Stimulated activated CD4-positive, alpha-beta T cell treated with anti-CD3 and anti-CD28 coated beads, Interleukin-12 subunit alpha, Interleukin-12 subunit beta, amount 100 ng/mL, for 4 hours (primary cell): ENCODE measurements at places on chromosomes 16 and 17.
A peak's percentile ranks its signal among the peaks of the same experiment; 100 is the strongest.

DNA sequence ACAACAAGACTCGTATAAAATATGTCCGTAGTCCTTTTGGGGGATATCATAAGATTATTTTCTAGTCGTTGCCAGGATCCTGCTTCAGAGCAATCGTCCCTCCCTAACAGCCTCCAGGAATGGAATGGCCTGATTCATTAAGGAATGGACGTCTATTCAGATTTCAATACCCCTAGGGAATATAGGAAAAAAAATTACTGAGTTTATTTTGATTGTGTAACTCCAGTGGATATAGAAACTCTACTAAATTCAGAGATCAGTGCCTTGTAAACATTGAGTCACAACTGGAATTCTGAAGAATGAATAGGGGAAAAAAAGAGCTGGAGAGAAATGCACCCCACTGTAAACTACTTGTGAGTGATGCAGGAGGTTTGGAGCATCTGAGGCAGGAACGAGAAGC lies 1171.5 kb upstream of the GOT2 start:
- DNase-seq, result no peak

DNA sequence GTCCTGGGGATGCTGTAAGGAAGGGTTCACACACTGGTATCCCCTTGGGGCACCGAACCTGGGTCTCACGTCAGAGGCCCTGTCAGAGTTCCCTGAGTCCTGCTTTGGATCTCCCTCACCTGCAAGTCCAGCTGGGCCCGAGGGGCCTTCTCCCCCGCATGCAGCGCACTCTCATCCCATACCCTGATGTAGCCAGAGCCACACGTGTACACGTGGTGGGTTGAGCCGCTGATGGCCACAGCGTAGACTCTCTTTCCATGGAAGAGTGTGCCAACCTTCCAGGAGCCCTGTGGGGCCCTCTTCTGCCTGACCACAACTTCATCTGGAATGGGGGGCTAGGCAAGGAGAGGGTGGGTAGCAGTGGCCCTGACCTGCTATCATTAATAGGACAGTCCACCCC lies 9.9 kb downstream of the TLE7 start:
- DNase-seq, result no peak

DNA sequence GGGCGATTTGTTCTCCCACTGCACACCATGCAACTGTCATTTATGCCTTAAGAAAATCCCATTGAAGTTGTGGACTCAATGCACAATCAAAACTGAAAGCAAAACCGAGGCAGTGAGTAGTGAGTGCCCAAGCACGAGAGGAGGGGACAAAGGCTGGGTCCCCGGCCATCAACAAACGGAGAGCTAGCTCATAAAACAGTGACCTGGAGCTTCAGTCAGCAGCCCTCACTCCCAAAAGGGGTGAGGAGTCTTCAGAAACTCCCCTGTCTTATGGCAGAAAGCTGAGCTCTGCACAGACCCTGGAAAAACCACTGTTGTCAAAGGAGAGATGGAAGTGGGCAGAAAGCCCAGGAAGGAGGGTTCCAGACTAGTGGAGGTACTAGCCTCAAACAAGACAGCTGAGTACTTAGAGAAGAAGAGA lies 96.9 kb downstream of the ADCY9 start:
- no peak for DNase-seq

GRCh38 chr16:4612474-4612931 lies 2.2 kb downstream of the UBALD1 start:
- DNase-seq, result no peak

DNA sequence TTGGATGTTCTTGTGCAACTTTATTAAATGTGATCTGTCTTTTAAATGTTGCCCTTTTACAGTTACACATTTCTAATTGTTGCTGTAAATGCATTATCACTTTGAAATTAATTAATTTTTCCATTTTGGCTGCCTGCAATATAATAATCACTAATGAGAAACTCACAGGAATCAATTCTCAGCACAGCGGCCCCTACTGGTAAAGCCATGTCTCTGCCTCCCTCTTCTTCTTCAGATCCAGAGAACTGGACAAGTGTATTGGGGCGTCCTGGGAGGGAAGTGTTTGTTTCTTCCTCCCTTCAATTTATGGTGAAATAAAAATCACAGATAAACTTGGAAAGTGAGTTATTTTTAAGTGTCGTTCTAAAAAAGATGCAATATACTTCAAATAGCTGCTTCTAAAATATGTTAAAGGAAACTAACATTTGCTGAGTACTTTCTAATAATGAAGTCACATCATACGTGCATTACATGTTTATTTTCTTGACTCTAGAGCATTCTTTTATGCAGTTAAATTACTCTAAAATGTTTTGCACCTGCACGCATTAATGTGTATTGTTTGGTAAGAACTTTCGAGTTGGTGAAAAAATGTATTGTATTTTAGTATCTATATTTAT lies 338.0 kb downstream of the WWOX start:
- DNase-seq, result peak; percentile 25

- no peak for DNase-seq
Measured at GRCh38 chr16:84258266-84258665, 18.5 kb upstream of the KCNG4 start.

- DNase-seq, result no peak
Measured at GRCh38 chr17:8673612-8674011, 43.1 kb upstream of the MYH10 start.

GRCh38 chr16:51500306-51500705 lies 349.2 kb upstream of the SALL1 start:
- no peak for DNase-seq

- DNase-seq, result peak; percentile 15
Measured at GRCh38 chr17:27630607-27631410, at the start of gene LGALS9. LGALS9 (plus strand) TSS chr17:27631188; CDS start chr17:27631266, 78 bp downstream.

DNA sequence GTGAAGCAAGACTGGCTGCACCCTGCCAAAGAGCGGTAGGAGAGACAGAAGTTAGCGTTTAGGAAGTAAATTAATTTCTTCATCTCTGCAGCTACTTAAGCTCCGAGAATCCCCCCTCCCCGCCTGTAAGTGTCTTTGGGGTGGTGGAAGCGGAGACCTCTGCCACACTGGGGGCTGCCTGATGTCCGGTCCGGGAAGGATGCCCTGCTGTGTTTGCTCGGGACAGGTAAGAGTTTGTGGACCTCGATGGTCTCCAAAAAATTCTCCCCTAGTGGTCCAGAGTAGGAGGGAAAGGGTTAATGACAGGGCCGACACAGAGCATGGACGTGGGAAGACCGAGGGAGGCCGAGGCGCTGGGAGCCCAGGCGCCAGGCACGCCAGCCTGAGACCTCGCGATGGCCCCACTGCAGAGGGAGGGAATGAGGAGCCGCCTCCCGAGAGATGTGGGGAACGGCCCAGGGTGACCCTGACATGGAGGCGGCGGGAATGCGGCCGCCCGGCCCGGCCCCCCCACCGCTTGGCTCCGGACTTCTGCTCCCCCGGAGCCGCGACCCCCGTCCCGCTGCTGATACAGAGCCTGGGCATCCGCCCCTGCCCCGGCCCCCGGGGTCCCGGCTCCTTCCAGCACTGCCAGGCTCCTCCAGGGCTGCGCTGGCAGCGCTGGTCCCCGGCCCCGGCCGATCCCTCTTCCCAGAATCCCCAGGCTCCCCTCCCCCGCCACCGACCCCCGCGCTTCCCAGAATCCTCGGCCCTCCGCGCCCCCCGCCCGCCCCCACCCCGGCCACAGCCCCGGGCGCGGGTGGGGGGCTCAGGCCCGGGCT lies 680 bp downstream of the ZNF629 start:
- no peak for DNase-seq

GRCh38 chr17:78793415-78793814 lies 11.3 kb upstream of the CYTH1 start:
- no peak for DNase-seq

GRCh38 chr16:52568983-52569690 lies 22.2 kb upstream of the TOX3 start:
- no peak for DNase-seq

DNA sequence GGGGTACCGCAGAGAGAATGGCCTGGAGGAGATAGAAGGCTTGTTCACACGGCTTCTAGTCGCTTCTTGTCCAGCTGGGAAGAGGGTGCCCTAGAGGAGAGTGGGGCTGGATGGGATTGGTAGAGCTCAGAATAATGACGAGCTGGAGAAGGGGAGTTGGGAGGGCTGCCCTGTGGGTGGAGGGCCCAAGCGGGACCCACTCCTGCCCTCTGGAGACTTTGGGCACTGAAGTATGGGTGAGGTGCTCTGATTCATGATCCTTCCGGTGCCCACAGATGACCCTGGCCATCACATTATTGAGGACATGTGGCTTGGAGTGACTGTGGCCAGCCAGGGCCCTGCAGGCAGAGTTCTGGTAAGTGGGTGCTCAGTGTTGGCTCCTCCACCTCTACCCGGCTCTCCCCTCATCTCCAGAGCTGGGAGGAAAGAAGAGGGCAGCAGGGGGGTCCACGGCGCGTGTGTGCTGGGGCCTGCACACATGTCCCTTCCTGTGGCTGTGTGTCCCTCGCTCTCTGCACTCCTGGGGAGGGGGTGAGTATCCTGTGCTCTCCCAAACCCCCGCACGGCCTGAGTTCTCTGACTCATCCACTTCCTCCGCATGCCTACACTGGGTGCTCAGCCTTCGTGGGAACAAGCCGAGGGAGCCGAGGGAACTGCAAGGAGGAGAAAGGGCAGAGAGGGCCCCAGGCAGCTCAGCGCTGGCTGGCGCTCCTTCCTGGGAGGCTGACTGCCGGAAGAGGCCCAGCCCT lies 8.5 kb downstream of the ITGA3 start:
- no peak for DNase-seq

GRCh38 chr17:246226-246625 lies 64.8 kb upstream of the DOC2B start:
- DNase-seq, result no peak

- peak; percentile 84 for DNase-seq
Measured at GRCh38 chr16:31507929-31508705, at the start of gene RUSF1. RUSF1 (minus strand) TSS chr16:31508391; CDS start chr16:31508373, 18 bp downstream.
